ENCODE measurements at places on chromosomes 3 and 15. TPM values are rescaled to one million over a fixed set of nuclear protein-coding genes. Genes with fewer than 3 reads are reported as not detected.

FILIP1L gene
- 0.17 TPM for total RNA-seq

C3orf80 gene
- total RNA-seq = 1.8 TPM

POLQ gene
- total RNA-seq = 7.4 TPM

ZNF502 gene
- total RNA-seq = 1.6 TPM

PARL gene
- 64.6 TPM for total RNA-seq

ROPN1 gene
- total RNA-seq = not detected

BNC1 gene
- 1.2 TPM for total RNA-seq

CSTA gene
- 0.43 TPM for total RNA-seq

XIRP1 gene
- 0.32 TPM for total RNA-seq

Data from A549 treated with GW870086 at 1 μM for 4 hours (cell line).